ENCODE measurements at places on chromosomes 7 and 10. TPM values are rescaled to one million over a fixed set of nuclear protein-coding genes. Genes with fewer than 3 reads are reported as not detected.
A peak's percentile ranks its signal among the peaks of the same experiment; 100 is the strongest.

Gene SEC31B
- 58.3 TPM for total RNA-seq

GRCh38 chr7:134350709-134351108, 34.0 kb upstream of the SLC35B4 start:
- DNase-seq, result peak; percentile 12

DNA sequence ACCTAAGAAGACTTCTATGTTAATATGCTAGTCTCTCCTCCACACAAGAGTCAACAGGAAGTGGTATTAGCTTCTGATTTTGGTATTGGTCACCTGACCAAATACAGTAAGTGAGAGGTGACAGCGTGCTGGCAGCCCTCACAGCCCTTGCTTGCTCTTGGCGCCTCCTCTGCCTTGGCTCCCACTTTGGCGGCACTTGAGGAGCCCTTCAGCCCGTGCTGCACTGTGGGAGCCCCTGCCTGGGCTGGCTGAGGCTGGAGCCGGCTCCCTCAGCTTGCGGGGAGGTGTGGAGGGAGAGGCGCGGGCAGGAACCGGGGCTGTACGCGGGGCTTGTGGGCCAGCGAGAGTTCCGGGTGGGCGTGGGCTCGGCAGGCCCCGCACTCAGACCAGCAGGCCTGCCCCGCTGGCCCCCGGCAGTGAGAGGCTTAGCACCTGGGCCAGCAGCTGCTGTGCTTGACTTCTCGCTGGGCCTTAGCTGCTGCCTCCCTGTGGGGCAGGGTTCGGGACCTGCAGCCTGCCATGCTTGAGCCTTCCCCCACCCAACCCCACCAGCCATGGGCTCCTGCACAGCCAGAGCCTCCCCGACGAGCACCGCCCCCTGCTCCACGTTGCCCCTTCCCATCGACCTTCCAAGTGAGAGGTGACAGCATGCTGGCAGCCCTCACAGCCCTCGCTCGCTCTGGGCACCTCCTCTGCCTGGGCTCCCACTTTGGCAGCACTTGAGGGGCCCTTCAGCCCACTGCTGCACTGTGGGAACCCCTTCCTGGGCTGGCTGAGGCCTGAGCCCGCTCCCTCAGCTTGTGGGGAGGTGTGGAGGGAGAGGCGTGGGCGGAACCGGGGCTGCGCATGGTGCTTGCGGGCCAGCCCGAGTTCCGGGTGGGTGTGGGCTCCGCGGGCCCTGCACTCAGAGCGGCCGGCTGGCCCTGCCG, 4.2 kb upstream of the ACSL5 start:
- no peak for DNase-seq

DNA sequence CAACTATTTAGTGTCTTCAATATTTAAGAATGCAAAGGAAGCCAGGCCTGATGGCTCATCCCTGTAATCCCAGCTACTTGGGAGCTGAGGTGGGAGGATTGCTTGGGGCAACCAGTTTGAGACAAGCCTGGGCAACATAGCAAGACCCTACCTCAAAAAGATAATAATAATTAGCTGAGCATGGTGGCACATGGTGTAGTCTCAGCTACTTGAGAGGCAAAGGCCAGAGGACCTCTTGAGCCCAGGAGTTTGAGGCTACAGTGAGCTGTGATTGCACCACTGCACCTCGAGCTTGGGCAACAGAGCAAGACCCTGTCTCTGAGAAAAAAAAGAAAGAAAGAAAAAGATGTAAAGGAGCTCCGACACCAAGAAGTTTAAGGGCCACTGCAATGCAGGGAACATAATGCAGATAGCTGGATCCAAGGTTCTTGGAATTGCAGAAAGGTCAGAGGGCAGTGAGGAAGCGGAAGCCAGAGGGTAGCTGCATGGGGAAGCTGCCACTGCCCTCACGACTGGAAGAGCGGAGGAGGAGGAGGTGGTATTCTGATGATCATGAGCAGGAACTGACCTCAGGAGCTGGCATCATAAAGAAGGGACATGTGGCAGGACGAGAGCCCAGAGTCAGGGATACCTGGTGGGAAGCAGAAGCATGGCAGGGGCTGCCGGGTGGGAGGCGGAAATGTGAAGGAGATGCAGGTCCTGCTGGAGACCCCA, 60.2 kb upstream of the PODXL start:
- no peak for DNase-seq

DNA sequence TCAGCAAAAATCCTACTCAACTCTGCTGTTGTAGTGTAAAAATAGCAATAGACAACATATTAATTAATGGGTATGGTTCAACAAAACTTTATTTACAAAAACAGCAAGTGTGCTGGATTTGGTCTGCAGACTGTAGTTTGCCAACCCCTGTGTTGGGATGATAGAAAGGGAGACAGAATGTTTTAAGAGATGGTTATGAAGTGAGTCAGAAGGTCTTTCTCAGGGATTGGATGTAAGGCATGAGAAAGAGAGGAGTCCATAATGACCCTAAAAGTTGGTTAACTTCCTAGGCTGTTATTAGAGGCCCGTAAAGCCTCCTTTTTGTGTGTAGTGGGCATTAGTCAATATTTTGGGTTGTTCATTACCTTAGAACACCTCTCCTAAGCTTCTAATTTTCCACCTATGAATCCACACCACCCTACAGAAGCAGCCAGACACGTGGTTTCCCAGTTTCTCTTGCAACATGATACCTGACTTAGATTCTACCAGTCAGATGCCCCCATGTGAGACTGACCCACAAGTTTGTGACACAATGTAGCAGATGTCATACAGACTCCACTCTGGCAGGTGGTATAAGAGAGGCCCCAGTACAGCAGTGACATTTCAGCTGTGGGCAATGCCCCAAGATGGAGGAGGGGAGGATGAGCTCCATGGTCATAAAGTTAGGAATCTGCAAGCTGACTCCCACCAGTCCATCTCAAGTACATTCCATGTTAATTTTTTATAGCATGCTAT, 1015.6 kb downstream of the KCNMA1 start:
- DNase-seq, result no peak

Gene DBNL
- total RNA-seq, result 82.3 TPM

Gene NEBL
- total RNA-seq, result 0.10 TPM

DNA sequence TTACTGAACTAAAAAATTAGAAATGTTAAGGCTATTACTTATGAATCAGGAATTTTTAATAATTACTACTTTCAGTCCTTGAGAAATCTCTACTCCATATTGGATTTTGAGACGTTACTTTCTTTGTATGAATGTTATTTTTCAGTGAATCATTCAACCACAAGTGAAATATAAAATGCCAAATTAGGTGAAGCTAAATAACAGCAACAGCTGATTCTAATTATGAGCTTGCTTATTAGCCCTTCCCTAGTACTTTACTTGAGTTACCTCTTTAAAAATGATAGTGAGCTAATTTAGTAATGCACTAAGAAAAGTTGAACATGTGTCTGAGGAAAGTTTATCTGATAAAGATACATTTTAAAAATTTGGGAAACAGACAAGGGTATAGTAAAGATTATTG, 51.4 kb downstream of the PCGF5 start:
- no peak for DNase-seq

GRCh38 chr10:45199205-45199740, 116.1 kb downstream of the OR13A1 start:
- no peak for DNase-seq

- DNase-seq, result no peak
Observed at GRCh38 chr10:51620131-51620530, 79.3 kb downstream of the CSTF2T start.

Gene MOGAT3
- not detected for total RNA-seq

DNA sequence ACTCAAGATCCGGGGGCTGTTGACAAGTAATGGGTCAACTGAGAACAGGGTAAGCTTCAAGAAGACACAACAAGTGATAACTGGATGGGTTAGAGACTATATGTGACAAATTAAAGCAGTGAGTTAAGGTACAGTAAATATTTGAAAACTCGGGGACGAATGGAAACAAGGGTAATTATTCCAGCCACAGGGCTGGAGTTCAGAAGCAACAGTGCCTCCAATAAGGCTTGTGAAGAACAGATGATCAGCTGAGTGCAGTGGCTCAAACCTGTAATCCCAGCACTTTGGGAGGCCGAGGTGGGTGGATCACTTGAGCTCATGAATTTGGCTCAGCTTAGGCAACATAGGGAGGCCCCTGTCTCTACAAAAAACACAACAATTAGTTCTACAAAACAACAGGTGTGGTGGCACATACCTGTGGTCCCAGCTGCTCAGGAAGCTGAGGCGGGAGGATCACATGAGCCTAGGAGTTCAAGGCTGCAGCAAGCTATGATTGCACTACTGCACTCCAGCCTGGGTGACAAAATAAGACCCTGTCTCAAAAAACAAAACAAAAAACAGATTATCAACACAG, 20.5 kb upstream of the DLD start:
- DNase-seq, result no peak

Gene TRA2A
- total RNA-seq, result 79.0 TPM

DNA sequence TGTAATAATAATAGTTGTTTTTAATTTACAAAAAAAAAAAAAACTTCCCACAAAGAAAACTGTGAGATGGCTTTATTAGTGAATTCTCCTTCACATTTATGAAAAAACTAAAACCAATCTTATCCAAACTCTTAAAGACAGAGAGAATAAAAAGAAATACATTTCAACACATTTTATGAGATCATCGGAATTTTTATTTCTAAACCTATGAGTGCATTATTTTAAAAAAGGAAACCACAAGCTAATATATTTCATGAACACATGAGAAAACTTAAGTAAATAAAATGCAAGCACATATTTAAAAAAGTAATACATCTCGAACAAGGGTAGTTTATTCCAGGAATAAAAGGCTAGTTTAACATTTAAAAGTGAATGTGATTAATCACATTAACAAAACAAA, 31.5 kb downstream of the C7orf25 start:
- DNase-seq, result no peak

All from activated naive CD4-positive, alpha-beta T cell treated with anti-CD3 and anti-CD28 coated beads for 36 hours (primary cell).